ENCODE measurements at places on chromosomes 16 and 17.

GRCh38 chr17:31321481-31321880, at the start of gene EVI2A:
TSS of gene EVI2A (minus strand) at chr17:31321622. CDS start at chr17:31319013, 2,609 bp downstream.
- DNase-seq: peak; percentile 70

DNA sequence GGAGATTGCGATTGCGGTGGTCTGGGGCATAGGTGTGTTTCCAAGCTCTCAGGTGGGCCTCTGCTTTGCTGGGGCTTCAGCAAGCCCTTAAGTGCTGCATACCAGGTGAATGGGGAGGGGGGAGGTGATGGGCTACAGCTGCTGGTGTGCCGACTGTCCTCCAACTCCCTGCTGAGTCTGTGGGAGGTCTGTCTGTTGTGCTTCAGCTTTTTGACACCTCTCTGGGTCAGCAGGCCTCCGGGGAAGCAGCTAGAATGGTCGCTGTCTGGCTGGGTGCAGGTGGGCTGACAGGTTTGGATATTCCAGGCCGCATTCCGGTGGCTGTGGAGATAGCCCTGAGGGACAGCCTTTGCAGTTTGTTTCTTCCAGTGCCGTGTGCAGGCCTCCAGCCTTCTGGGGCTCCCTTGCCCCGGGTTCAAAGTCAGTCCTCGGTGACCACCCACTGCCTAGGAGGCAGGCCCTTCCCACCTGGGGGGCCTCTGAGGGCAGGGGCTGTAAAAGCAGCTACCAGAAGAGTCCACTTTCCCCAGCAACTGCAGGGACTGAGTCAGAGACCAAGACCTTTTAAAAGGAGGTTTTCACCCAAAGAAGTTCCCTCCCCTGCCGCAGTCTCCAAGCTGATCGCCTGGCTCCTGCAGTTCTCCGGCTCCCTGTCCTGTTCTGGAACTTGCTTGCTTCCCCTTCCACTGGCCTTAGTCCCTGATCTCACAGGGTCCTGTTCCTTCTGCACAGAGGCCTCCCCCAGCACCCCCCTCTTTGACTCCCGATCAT, 2.0 kb upstream of the TTYH2 start:
- peak; percentile 43 for DNase-seq

GRCh38 chr17:56310782-56311181, 157.5 kb downstream of the ANKFN1 start:
- DNase-seq: no peak

GRCh38 chr16:630249-630814, 453 bp upstream of the WFIKKN1 start:
- no peak for DNase-seq

GRCh38 chr17:31629696-31630470, 229.2 kb downstream of the COPRS start:
- DNase-seq: no peak

DNA sequence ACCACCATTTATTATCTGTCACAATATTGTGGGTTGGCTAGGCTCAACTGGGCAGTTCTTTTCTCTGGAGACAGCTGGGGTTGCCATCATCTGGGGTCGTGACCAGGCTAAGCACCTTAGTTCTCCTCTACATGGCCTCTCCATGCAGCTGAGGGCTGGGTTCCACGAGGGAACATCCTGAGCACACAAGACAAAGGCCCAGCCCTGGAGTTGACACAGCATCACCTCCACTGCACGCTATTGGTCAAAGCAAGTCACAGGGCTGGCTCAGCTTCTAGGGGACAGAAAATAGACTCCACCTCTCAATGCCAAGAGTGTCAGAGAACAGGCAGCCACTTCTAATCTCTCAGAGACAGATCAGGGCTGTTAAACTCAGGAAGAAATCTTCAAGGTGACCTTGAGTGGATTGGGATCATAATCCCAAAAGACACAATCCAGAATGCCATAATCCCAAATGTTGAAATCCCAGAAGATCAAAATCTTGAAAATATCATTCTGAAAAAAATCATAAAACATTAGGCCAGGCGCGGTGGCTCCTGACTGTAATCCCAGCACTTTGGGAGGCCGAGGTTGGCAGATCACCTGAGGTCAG, 13.0 kb upstream of the USP10 start:
- DNase-seq: no peak

DNA sequence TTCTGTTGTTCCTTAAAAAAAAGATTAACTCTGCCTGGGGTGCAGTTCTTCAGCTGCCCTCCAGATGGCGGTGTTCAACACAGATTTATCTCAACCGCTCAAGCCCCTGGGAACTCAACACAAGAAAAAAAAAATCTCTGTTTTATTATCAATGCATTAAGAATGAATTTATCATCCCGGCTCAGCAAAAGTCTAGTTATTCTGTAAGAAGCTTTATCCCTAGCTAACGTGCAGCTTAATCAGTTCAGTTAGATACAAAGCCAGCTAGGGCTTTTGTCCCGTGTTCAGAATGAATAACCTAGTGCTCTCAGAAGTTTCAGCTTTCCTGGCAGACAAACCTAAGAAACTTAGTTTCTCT, 475.9 kb upstream of the CCL2 start:
- peak; percentile 39 for DNase-seq

DNA sequence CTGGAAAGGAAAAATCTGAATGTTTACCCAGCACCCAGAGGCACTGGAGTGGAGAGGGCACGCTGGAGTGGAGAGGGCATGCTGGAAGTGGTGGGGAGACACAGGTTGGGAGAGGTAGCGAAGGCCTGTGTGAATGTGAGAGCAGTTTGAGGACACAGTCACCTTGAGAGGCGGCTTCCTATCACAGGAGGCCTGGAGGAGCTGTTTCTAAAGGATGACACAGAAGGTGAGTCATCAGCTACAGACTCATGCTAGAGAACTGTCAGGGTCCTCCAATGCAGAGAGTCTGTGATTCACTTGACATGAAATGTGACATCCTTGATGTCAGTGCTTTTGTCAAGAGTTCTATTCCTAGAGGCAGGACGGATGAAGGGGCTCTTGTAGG, 13.8 kb downstream of the CTRL start:
- DNase-seq: peak; percentile 52

GRCh38 chr16:3074860-3075522, 9.6 kb downstream of the IL32 start:
- peak; percentile 74 for DNase-seq

GRCh38 chr16:47676635-47677177, 215.6 kb downstream of the PHKB start:
- DNase-seq: no peak

DNA sequence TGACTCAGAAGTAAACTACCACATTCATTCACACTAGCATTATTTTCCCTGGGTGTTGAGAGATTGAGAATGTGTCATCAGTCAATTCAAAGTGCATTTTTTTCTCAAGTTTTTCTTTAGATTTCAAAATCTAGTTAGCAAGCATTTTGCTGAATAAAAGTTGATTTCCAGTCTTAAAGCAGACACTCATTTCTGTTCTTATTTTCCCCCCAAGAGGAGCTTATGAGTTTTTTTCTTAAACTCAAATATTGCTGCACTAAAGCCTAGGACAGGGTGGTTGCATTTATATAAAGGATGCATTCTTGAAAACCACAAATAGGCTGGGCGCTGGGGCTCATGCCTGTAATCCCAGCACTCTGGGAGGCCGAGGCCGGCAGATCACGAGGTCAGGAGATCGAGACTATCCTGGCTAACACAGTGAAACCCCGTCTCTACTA, 15.3 kb downstream of the CDH3 start:
- DNase-seq: no peak

DNA sequence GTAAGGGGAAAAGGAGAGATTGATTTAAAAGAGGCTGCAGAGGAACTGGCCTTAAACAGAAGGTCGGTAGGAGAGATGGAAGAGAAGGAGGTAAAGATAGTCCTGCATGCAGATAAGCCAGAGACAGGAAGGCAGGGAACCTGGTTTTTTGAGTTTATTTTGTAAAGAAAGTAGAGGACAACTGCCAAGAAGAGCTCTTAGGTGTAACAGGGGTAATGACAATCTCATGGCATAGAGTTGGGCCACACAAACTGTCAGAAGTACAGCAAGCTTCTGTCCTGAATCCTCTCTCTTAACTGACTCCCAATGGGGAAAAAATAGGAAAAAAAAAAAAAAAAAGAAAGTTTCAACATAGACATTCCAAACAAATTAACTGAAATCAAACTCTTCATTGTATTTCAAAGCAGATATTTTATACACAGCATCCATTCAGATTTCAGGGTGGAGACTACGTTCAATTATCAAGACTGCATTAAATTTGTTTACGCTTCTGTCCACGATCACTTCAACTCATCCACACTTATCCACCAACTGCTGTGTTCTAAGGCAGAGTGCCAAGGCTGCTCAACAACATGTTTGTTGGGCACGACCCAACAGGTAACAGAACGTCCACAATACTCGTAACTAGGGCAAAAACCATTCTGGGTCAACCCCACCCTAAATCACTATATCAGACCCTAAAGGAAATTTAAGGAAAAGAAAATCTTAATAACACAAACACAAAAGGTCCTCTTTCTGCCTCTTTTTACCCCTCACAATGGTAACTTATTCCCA, 34.9 kb downstream of the USP31 start:
- no peak for DNase-seq

- no peak for DNase-seq
Observed at GRCh38 chr17:50196826-50197225, 4.6 kb downstream of the COL1A1 start.

GRCh38 chr16:83968891-83969649, 1.0 kb downstream of the NECAB2 start:
- no peak for DNase-seq

- no peak for DNase-seq
Observed at GRCh38 chr17:64496348-64496785, 487 bp downstream of the POLG2 start.

DNA sequence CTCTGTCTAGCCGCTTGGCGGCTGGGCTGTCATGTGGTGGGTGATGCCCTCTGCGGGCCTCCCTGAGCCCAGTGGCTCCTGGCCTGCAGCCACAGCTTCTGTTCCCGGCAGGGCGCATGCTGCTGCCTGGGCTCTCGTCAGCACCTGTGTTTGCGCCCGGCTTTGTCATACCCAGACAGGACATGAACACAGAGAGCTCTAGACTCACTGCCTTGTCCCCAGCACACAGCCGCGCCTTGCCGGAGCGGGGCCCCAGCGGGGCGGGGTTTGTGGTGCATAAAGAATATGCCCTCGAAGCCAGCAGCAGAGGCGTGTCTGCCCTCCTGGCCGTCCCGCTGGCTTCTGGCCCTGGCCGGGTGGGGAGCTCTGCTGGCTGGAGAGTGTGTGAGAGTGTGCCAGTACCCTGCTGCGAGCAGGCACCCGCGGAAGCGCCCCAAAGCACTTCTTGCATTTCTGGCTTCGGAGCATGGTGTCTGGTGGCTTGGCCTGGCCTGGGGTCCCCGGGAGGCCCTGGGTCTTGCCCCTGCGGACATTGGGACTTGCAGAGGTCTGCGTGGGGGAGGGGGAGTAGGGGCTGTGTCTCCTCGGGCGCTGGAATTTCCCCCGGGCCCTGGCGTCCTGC, 14.4 kb downstream of the ASPSCR1 start:
- no peak for DNase-seq

DNA sequence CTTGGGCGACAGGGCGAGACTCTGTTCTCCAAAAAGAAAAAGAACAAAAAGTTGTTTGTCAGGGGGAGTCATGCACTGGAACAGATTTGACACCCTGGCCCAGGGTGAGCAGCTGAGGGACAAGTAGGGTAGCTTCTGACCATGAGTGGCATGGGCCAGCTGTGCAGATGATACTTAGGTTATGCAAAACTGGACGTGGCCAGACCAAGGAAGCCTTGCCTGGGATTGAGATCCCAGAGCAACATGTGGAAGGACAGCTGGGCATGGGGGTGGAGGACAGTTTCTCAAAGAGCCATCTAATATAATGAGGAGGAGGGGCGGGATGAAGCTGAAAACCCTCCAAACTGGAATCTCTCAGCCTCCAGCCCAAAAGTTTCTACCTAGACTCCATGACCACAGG, 19.6 kb upstream of the SLC35B1 start:
- no peak for DNase-seq

GRCh38 chr16:66581246-66581952, 2.1 kb downstream of the CMTM2 start:
- DNase-seq: no peak

GRCh38 chr16:89039756-89040155, 53.9 kb upstream of the ACSF3 start:
- no peak for DNase-seq

- peak; percentile 19 for DNase-seq
Observed at GRCh38 chr16:22189473-22190080, 16.5 kb upstream of the EEF2K start.

DNA sequence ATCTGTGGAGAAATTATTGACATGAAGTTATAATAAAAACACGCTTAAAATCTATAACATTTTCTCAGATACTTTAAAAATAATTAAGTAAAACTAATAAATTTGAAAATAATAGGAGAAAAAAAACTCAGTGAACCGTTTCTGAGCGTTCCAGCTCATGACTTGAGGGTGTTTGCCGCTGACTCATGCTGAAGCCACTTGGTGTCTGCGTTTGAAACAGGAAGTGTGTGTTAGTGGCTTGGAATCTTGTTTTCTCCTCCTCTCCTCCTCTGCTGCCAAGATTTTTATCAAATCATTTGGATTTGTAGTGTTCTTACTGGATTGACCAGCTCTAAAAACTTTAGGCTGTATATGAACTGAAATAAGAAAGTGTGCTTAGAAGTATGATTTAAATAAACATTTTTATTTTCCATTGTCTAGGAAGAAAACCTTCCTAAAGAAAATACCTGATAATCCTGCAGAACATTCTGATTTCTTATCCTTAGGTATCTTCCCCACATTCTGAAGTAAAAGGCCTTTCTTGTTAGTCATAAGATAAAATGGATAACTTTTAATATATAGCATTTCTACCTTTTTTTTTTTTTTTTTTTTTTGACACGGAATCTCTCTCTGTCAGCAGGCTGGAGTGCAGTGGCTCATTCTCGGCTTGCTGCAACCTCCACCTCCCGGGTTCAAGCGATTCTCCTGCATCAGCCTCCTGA, 30.8 kb downstream of the USP10 start:
- DNase-seq: peak; percentile 44

- no peak for DNase-seq
Observed at GRCh38 chr17:42429726-42430447, 6.8 kb upstream of the CAVIN1 start.

DNA sequence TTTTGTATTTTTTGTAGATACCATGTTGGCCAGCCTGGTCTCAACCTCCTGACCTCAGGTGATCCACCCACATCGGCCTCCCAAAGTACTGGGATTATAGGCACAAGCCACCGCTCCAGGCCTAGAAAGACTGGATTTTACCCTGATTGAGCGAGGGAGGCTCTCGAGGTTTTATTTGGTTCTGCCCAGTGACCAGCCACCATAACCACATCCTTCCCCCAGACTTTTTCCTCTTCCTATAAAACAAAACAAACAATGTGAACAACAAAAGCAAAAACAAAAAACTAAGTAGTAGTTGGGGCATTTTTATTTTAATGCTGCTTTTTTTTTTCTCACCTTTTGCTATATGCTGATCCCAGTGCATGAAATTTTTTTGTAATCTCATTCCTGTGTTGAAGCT, 509.6 kb downstream of the MAF start:
- no peak for DNase-seq

- DNase-seq: no peak
Observed at GRCh38 chr17:55783684-55784245, 32.9 kb downstream of the PCTP start.

GRCh38 chr16:86241681-86242080, 268.6 kb upstream of the FOXF1 start:
- no peak for DNase-seq

GRCh38 chr16:50462793-50463507, 85.2 kb upstream of the NKD1 start:
- no peak for DNase-seq

- no peak for DNase-seq
Observed at GRCh38 chr16:78606545-78606944, 507.1 kb downstream of the WWOX start.
